ENCODE measurements at places on chromosomes 16 and 17.
A peak's percentile ranks its signal among the peaks of the same experiment; 100 is the strongest.

GRCh38 chr16:1466968-1467521 lies 7.8 kb downstream of the CLCN7 start:
- no peak for DNase-seq

GRCh38 chr16:19659554-19659953 lies 58.5 kb downstream of the KNOP1 start:
- DNase-seq, result no peak

- no peak for DNase-seq
These were observed 21.3 kb downstream of the ASPA start for GRCh38 chr17:3497101-3497500.

DNA sequence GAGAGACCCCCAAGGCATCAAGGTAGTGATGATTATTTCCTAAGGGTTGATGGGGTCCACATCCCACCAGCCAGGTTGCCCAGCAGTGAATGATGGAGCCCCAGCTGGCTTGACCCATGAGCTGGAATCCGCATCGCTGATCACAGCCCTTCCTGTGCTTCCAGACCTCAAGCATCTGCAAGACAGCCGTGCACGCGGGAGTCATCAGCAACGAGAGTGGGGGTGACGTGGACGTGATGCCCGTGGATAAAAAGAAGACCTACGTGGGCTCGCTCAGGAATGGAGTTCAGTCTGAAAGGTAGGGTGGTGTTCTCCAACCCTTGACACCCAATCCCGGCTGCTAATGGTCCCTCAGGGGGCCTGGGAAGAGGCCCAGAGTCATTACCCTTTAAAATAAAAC lies 69.3 kb downstream of the CRISPLD2 start:
- no peak for DNase-seq

DNA sequence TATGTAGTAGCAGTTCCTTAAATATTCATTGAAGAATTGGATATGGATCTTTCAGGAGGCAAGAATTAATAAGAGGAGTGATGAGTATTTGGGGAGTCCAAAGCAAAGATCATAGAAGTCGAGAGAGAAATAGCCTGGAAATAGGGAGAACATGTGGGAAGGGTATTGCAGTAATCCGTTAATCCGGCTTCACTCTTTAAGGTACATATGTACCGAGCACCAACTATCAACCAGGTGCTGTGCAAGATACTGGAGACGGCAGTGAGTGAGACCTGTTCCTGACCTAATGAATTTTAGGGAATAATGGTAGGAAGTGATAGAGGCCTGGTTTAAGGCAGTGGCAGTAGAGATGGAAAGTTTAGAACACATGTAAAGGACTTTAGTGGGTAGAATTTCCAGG lies 1.1 kb downstream of the ELP5 start:
- DNase-seq, result no peak

GRCh38 chr17:8393470-8394231 lies 4.0 kb downstream of the RNF222 start:
- DNase-seq, result no peak

DNA sequence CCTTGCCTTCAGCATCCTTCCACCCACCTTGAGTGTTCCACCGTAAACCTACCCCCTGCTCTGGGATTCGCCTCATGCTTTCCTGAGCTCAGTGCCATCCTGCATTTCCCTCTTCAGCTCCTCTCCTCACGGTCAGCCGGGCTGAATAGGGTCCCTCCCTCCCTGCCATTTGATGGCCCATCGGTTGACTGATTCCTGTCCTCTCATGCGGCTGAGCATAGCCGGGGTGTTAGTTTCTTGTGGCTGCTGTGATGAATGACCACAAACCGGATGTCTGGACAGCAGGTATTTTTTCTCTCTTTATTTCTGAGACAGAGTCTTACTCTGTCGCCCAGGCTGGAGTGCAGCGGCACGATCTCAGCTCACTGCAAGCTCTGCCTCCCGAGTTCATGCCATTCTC lies 44.1 kb upstream of the MGAT5B start:
- DNase-seq, result no peak

DNA sequence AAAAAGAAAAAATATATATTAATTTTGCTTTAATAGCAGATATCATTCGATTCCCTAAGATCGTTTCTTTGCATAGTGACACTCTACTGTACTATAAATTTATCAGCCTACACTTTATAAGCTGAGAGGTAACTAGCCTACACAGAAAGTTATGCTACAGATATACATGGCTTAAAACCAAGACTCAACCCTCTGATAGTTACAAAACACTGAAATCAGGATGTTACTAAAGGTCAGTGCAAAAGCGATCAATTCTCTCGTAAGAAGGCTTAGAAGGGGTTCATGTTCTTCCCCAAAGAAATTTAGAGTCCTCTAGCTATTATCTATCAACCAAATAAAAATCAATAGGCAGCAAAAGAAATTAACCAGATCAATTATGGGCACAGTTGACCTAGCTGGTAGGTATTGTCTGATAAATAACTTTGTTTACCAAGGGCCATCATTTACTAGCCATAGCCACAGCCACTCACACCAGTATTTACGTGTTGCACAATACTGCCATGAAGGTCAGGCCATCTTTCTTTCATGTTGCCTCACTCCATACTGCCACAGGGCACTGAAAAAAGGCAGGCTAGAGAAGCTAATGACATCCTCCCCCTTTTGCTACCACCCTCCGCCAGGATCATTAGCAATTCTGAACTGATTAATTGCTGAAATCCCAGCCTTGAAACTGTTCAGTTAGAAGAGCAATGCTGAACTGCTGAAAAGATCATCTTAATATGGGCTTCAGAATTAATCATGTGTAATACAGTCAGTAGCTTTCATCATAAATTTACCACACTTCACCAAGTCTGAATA lies 43.7 kb downstream of the RND2 start:
- DNase-seq, result no peak

DNA sequence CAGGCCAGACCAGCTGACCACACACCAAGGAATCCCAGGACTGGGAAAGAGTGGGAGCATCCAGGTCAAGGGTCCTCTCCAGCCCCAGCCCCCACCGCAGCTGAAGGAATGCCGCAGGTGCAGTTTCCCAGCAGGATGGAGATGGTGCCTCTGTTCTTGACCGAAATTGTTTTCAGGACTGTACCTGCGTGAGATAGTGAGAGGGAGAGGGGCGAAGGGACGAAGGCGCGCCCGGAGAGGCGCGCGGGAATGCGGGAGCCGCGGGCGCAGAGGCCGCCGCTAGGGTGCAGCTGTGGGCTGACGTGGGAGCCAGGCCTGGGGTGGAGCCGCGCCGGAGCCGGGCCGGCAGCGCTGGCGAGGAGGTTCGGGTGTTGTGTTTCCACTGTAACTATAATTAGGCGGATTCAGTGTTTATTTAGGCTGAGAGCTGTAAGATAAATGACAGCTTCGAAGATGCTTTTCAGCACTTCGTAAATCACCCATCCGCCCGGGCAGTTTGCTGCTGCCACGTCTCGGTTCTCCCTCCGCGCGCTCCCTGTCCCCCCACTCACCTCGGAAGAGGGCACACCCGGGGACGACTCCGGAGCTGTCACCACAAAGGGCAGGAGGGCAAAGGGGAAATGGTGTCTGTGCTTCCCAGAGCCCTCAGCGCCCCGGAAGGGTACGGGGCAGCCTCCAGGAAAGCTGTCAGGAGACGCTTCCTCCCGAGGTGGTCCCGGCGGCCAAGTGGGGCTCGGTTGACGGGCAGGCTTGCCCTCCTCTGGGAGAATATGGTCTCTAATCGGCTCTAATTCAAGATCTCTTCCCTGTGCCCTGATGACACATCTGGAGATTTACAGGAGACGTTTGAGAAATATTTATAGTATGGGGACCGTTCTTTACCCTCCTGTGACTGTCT lies 38.2 kb downstream of the HOXB1 start:
- peak; percentile 62 for DNase-seq

DNA sequence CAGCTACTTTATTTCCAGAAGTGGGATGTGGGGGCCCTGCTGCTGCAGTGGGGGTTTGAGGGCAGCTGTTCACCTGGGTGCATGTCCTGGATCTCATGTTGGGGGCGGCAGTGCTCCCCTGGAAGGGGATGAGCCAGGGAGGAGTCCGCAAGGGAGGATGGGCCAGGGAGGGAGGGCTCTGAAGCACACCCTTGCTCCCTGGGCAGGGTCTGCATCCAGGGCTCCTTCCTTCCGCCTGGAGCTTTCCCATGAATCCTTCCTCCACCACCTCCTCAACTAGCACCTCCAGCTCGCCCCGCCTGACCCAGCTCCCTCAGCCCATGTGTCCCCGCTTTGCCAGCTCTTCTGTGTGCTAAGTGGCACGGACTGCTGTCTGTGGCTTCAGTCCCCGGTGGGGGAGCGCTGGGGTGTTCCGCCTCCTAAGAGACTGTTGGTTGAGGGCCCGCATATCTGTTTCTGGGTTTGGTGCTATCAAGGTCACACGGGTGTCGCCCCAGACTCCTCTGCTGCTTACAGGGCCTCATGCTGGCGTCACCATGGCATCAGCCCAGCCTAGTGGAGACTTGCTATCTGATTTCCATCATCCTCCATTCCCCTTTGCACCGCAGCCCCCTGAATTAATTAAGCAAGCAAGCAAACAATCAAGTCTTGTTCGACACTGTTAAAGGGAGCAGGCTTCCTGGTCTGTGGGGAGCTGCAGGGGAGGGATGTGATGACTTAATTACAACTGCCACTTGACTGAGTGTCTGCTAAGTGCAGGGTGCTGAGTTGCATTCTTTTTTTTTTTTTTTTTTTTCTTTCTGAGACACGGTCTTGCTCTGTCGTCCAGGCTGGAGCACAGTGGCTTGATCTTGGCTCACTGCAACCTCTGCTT lies 71.8 kb downstream of the PRKCA start:
- no peak for DNase-seq

DNA sequence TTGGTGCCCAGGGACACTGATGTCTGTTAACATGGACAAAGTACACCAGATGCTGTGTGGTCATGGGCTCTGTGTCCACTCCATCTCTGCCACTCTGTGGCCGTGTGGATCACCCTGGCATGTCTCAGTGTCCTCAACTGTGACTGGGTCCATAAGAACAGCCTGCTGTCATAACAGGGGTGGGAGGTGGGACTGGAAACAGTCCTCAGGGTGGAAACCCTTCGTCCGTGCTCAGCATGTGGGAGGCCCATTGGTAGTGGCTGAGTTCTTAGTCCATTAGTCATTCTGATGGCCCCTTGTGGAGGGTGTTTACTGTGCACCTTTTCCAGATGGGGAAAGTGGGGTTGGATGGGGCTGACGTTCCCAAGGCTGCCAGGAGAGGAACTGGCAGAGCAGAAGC lies 12.8 kb downstream of the FLYWCH2 start:
- DNase-seq, result no peak

DNA sequence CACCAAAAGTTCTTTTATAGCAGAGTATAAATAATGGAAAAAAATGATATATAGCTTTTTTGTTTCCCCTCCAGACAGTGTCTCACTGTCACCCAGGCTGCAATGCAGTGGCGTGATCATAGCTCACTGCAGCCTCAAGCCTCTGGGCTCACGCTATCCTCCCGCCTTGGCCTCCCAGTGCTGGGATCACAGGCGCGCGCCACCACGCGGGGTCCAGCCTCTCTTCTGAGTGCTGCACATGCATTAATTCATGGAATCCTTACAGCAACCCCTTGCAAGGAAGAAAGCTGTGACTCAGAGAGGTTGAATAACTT lies 18.0 kb upstream of the ZNF629 start:
- DNase-seq, result no peak

- no peak for DNase-seq
These were observed 9.2 kb upstream of the SNN start for GRCh38 chr16:11658896-11659708.

DNA sequence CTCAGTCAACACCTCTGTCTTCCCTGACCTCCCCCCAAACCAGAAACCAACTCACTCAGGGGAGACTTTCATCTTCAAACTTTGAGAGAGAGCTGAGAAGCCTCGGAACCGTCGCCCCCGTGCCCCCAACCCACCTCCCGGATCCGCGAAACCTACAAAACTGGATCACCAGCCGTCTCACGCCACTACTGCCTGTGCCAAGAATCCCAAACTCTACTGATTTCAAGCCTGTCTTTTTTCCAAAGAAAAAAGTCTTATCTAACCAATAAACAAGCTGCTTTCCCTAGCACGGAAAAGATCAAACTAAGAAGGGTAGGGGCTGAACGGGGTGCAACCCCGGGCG lies 2.0 kb downstream of the AXIN2 start:
- peak; percentile 40 for DNase-seq

DNA sequence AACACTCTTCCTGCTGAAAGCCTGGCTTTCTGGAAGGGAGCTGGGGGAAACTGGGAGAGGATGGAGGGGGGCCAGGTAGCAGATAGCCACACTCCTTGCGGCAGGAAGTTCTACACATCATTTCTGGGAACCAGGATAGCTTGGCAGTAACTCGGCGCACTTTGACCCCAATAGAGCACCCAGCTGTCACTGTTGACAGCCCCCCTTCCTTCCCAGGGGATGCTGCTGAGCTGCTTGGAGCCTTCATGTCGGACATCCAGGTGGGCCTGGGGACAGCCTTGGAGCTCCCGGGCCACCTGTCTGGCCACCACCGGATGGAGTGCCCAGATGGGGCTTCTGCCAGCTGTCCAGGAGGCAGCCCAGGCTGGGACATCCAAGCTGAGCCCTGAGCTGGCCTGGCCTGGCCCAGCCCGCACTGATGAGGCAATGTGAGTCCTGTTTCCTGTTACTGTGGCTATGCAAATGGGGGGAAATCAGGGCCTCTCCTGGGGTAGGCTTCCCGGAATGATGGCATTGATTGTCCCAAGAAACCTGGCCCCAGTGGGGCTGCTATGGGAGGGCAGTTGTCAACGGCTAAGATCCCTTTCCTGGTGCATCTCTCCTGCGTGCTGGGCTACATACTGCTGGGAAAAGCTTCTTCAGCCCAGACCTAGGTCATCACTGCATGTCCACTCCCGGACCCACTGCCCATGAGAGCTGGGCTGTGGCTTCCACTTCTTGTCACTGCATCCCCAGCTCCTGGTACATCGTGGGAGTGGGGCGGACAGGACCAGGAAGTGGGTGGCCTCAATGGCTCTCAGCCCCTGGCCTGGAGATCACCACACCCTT lies 50.0 kb downstream of the SOCS1 start:
- peak; percentile 9 for DNase-seq

DNA sequence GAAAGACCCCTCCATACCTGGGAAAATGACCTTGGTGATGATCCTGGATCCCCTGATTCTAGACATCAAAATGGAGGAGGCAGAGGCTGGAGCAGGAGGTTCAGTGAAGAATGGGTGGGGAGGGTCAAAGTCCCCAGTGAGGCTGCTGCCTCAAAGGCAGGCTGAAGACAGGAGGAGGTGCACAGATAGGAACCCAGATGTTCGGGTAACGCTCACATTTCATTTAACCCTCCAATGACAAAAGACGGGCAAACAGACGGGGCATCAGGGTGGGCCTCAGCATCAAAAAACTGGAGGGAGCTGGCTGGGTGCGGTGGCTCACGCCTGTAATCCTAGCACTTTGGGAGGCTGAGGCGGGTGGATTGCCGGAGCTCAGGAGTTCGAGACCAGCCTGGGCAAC lies at the start of gene ANKRD40CL:
Gene ANKRD40CL (minus strand): TSS at position 73 of the 400 bp plus-strand sequence. CDS start 605 bp downstream, outside the sequence.
- DNase-seq, result no peak
